Renal cortical epithelial cell (primary cell): ENCODE measurements at places on chromosomes 2 and 18.

GRCh38 chr2:105407946-105408743 is 9.3 kb upstream of the FHL2 start:
- no peak for DNase-seq

GRCh38 chr2:176099159-176099727 is 352 bp upstream of the HOXD12 start:
- DNase-seq = no peak

DNA sequence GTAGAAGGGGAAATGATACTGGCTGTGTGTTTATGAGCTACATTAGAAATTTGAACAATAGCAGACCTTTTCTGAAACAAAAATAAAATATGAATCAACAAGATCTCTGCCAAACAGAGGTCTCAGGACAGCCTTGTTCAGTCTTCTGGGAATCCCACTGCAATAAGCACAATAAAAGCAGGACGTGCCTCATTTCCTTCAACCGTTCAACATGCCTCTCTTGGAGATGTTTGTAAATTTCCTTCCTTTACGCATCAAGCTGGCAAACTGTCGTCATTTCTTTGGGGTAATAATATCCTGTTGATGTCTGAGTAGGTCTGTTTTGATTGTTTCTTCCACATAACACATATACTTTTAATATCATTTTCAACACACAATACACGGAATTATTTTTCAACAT is 77.2 kb downstream of the TCF4 start:
- DNase-seq = peak; percentile 36

DNA sequence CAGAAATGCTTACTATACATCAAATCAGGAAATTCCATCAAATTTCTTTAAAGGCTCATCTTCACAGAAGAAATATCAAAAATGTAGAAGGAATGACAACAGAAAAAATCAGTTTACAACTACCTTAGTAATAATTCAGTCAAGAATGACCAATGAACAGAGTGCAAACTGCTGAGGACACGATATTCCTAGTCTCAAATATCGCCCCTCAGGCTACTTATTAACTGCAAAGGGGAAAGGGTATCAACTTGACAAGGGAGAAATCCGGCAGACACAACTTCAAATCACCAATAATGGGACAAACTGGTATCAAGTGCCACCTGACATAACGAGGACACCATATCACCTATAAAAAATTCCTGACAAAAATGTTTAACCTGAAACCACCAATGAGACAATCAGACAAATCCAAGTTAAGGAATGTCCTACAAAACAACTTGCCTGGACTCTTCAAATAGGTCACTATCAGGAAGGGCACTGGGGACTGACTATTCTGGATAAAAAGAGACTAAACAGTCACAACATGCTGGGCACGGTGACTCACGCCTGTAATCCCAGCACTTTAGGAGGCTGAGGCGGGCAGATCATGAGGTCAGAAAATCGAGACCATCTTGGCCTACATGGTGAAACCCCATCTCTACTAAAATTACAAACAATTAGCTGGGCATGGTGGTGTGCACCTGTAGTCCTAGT is 12.8 kb downstream of the COX7A2L start:
- no peak for DNase-seq

DNA sequence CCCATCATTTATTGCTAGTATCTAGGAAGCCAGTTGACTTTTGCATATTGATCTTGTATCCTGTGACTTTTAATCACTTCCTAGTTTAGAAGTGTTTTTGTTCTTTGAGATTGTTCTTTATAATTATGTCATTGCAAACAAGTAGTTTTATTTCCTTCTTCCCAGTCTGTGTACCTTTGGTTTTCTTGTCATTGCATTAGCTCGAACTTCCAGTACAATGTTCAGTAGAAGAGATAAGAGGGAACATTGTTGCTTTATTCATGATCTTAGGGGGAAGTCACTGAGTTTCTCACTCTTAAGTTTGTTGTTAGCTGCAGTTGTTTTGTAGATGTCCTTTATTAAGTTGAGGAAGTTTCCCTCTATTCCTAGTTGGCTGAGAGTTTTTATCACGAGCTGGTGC is 61.0 kb downstream of the TRAPPC12 start:
- DNase-seq = peak; percentile 1

DNA sequence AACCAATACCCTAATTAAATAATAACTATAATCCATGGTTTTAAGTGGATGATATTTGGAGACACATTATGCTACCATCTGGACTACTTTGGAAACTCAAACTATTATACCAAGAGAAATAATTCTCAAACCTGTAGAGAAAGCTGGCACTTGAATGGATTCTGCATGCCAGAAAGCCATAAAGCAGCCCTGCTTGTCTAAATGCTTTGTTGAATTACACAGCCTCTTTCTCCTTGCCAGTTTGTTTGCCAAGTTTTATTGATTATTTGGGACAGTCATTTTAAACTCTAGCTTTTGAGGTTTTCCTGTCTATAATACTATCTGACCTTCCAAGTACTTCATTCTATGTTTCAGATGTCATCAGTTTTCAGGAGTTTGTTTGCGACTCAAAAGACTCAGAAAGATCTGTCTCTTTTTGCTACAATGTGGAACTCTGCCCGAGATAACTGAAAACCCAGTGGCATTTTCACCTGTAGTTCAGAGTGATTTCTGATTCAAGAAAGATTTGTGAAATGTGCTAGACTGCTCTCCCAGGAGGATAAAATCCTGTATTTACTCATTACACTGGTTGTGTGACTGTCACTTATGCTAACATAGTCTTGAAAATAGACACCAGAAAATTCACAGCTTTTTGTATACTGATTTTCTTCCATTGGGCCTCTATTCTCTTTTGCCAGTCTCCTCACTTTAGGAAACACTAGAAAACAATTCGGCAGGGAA is 29.2 kb upstream of the MBOAT2 start:
- DNase-seq = no peak

DNA sequence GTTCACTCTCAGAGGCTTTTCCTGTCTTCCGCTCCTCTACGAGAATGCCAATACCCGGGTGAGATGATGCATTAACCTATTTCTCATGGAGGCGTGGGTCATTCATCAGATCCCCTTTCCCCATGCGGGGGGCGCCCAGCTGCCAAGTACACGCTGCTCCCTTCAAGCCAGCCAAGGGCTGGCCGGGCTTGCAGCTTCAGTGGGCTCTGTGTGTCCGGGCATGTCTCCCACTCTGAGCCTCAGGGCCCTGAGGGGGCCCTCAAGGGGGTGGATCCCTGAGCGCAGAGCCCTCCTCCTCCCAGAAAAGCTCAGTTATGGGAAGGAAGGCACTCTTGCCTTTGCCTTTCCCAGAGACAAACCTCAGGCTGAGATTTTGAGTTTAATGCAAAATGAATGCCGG is 431.8 kb upstream of the MYT1L start:
- DNase-seq = no peak

GRCh38 chr2:134142903-134143302 is 111.0 kb upstream of the MGAT5 start:
- peak; percentile 61 for DNase-seq

DNA sequence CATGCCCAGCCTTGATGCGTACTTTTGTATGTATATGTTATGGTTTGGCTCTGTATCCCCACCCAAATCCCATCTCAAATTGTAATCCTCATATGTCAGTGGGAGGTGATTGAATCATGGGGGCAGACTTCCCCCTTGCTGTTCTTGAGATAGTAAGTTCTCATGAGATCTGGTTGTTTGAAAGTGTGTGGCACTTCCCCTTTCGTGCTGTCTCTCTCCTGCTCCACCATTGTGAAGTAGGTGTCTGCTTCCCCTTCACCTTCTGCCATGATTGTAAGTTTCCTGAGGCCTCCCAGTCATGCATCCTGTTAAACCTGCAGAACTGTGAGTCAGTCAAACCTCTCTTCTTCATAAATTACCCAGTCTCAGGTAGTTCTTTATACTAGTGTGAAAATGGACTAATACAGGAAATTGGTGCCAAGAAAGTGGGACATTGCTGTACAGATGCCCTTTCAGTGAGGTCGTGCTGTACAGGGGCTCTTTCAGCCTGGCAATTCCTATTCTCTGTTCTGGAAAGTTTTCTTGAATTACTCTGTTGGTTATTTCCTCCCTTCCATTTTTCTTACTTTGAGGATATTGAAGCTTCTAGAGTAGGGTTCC is 38.2 kb downstream of the KCMF1 start:
- DNase-seq = no peak

DNA sequence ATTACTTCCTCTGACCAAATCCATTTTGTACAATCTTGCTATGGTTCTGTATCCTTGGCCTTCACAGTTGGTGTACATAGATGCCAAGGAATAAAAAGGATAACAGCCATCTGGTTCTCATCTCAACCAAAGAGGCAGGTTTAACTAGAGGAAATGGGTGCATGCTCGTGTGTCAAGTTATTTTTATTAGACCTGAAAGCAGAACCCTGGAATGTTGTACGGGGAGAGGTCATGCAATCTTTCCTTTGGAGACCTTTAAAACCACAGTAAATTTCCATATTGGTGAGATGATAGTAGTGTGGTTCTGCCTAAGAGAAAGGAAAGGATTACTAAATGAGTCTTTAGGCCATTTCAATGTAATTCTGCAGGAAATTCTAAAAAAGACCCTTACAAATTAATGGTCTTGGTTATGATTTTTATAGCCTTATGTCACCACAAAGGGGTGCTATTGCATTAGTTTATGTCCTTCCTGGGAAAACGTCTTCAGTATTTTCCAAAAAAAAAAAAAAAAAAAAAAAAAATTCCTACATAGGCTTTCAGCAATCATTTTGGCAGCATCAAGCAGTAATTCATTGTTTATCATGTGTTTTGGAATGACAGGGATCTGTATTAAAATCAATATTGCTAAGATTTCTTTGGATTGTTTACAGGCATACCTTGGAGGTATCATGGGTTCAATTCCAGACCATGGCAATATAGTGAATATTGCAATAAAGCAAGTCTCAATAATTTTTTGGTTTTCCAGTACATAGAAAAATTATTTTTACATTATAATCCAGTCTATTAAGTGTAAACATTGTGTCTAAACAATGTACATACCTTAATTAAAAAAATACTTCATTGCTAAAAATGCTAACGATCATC is 270.8 kb downstream of the NYAP2 start:
- DNase-seq = peak; percentile 60

GRCh38 chr18:25284861-25285550 is 67.0 kb downstream of the ZNF521 start:
- DNase-seq = no peak

DNA sequence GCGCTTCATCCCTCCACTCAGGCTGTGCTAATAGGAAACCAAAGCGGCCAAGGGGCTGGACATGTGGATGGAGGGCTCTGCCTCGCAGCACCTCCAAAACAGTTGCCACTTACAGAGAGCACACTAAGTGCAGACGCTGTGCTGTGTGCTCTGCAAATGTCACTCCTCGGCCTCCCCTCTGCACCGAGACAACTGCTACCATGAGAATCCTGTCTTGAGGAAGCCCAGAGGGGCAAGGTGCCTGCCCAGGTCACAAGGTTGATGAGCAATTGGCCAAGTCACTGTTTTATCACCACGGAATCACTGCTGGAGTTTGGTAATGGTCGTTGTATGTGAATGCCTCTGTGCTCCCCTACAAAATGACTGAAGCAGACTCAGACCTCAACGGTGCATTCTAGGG is 132.2 kb downstream of the SEPTIN10 start:
- DNase-seq = no peak

DNA sequence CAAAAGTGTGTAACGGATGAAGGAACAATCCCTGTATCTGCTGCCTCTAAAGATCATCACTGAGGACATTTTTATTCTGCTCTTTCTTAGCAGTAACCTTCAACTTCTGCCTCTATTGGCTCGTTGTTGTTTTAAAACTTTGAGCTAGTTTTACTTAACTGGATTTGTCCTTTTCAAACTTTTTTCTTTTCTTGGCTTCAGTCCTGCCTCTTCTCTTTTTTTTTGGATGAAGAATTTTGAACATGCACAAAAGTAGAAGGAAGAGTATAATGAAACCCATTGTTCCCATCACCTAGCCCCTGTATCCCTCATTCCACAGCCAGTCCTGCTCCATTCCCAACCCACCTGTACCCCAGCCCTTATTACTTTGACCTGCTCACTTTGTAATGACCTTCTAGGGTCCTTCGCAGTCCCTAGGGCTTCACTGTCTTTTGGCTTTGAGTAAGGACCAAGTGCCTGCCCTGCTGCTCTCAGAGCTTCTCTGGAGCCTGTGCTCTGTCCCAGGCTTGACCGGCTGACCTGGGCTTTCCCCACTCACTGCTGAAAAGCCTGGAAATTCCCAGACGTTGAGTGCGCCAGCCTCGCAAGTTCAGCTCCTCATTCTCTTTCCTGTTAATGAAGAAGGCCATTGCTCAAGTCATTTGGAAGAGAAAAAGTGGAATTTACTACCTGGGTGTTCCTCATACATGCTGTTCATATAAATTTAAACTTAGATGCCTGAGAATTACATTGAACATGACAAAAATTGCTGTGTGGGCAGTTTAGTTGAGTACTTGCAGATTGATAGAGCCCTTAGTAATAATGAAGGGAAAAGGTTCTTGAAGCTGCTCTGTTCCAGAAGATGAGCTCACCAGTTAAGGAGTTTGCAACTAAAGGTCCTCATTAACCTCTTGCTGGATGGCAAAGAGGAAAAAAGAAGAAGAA is 149.3 kb upstream of the ALPP start:
- DNase-seq = peak; percentile 79

GRCh38 chr2:226511311-226511710 is 288.3 kb downstream of the IRS1 start:
- DNase-seq = no peak

DNA sequence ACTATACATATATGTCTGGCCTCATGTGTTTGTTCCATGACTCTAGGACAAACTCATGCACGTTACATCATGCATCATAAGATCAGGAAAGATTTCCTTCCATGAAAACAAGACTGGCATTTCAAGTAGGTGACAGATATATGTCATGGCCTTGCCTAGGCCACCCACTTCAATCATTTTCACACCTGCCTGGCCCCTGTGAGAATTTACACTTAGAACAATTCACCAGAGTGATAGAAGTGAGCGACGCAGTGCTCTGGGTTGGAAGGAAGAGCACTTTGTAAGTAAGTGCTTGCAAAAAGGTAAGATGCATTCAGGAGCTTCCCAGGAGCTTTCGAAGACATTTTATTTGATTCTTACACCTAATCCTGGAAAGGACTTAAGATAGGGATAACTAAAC is 39.5 kb downstream of the TMEM163 start:
- no peak for DNase-seq

DNA sequence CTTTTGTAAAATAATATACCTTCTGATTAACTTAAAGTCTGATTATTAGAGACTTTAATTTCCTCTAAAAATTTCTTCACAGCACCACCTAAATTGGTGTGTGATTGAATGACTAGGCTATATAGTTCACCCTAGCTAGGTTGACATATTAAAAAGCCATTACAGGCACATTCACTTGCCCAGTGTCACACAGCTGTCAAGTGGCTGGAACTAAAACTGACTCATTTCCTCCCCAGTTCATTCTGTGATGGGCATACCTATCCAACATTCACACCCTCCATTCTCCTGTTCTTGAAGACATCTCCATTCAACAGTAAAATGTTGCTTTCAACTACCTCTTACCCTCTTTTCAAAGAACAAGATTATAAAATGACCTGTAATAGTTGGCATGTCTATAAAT is 334.5 kb downstream of the ARHGAP15 start:
- peak; percentile 1 for DNase-seq

GRCh38 chr2:207718521-207718920 is 7.1 kb downstream of the CCNYL1 start:
- DNase-seq = no peak

- DNase-seq = no peak
Measured at GRCh38 chr2:213084261-213084660, 67.2 kb downstream of the IKZF2 start.

GRCh38 chr2:23578964-23579671 is 194.1 kb downstream of the KLHL29 start:
- DNase-seq = no peak

- DNase-seq = no peak
Measured at GRCh38 chr2:22958308-22958707, 426.7 kb upstream of the KLHL29 start.

GRCh38 chr18:9404565-9405060 is 70.0 kb downstream of the TWSG1 start:
- DNase-seq = no peak
